NCI-H2227 treated with DMSO at 0.1 percent for 48 hours (cell line): ENCODE measurements at places on chromosomes 5 and 9.

- DNase-seq: peak; percentile 49
These were observed 16.4 kb downstream of the FGF1 start for GRCh38 chr5:142669477-142669876.

DNA sequence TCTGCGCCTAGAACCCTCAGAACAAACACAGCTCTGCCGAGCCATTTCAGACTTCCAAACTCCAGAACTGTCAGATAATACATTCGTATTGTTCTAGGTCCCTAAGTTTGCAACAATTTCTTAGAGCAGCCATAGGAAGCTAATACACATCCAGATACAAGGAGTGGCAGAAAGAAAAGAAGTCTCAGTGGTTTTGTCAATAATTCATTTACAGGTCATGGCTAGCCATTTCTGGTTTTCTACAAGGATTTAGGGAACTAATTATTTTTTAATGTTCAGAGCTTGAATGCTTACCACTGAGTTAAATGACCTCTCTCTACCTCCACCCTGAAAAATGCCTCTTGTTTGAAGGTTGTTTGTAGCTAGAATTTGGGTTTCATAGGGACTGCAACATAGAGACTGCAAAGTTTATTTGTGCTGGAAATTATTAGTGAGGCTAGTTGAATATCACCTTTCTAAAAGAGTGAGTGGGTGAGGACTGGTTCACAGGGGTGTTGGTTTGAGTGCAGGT is 15.5 kb upstream of the ERMP1 start:
- DNase-seq: no peak

- DNase-seq: no peak
These were observed 16.6 kb downstream of the CDC42SE2 start for GRCh38 chr5:131280417-131280816.

DNA sequence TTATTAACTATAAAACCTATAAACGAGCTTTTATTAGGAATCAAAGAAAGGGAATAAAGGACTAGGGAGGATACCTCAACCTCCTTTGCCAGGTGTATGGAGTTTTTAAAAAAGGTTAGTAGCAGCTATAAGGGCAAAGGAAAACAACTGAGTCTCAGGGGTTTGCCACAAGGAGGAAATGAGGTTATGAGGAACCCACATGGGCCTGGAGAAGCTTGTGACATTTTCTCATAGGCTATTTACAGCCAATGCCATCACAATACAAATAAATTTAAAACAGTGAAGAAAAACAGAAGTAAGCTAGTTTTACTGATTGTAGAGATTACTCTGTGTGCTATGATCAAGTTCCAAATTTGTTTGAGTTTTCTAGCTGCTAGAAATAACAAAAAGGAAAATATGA is 92.6 kb downstream of the CDKN2A start:
- no peak for DNase-seq

DNA sequence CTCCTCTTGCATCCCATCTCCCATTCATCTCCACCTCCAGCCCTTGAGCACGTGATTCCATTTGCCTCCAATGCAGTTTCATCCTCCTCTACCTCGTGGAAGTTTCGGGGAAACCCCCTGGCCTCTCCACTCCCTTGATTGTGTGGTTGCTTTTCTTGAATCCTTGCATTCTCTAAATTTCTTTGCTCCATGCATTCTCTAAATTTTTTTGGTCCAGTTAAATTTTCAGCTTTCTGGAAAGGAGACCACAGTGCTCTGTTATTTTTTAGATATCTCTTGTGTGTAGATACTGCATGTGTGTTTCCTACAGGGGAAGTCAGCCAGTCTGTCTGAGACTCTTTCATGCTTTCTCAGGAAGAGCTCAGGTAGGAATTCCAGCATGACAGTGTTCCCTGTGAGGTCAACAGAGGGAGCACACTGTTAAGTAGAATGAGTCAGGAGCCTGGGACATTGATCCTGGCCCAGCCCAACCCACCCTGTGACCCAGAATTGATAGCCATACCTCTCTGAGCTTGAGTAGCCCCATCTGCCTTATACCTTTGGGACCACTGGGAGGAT is 52.8 kb downstream of the AMBP start:
- no peak for DNase-seq

GRCh38 chr9:85212887-85213286 is 528.9 kb downstream of the AGTPBP1 start:
- no peak for DNase-seq

DNA sequence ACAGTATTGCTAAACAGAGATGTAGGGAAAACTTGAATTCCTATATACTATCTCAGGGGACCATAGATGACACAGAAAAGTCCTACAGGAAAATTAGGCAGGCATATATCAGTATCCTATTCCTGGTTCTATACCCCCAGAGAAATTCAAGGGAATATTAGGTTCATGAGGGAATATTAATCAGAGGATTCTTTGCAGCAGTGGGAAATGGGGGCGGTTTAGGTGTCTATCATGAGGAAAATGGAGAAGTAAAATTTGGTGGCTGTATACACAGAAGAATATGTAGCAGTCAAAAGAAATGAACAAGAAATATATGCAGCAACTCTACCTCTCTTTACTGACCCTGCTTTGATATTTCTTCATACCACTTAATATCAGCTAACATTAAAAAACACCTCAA is 20.0 kb downstream of the SPTLC1 start:
- DNase-seq: no peak

DNA sequence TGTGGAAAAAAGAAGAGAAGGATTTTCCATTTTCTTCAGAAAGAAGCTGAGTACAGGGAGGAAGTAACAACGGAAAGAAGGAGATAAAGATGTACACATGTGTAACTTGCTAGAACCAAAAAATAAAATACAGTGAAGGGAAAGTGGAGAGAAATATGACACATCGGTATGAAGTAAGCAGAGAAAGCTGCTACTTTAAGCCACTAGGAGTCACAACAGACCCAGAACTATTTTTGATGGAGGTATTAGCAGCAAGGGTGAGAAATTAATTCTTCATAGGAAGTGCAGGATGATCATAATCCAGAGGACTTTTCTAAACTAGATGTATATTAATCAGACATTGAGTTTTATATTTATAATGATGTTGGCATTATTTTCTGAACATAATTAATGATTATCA is 88.5 kb downstream of the FAM174A start:
- DNase-seq: no peak

DNA sequence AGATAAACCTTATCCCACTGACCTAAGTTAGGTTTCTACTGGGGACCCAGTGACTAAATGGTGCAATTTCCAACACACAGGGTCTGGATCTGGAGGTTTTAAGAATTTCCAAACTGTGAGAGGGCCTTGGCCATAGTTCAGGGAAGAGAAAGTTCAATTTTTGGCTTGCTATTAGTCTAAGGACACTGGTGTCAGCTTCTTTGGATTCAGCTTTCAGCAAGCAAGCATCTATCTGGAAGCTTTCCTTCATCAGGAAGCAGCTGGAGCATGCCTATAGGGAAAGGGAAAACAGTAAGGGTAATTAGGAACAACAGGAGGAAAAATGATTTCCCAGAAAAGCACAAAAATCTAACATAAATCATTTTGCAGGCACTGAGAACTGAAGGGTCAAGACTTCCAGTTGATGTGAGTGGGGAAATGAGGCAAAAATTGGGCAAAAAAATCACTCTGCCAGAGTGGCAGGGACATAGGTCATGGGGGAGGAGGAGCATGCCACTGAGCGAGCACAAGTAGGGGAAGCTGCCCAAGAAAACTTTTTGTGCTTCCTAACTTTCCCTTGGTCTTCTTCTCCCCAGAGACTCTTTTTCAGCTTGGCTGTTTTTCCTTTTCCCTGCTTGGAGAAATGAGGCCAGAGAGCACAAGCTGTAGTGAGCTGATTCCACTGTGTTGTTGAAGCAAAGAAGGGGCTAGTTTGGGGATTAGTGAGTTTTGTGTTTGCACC is 299.6 kb downstream of the FGF10 start:
- no peak for DNase-seq

GRCh38 chr9:31500422-31500821 is 884.0 kb upstream of the ACO1 start:
- DNase-seq: no peak

DNA sequence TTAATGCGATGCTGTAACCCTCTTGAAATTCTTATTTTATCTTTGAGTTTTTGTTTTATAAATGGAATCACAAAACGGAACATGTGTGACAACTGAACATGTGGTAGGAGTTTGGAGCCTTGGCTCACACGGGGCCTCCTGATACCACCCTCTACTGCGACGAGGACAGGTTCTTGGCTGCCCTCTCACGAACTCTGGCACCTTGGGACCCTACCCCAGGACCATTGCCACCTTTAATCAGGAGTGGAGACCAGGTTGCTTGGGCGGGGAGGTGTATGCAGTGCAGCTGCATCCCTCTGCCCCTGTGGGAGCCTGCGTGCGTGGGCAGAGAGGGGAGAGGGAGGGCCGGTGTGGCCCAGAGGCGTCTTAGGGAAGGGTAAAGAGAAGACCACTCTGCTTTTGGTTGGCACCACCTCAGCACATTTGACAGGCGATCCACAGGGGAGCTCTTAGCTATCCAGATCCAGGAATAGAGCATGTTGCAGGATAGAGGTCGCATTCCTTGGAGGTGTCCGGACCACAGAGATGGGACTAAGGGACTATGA is 753.9 kb upstream of the PTPRD start:
- DNase-seq: no peak

DNA sequence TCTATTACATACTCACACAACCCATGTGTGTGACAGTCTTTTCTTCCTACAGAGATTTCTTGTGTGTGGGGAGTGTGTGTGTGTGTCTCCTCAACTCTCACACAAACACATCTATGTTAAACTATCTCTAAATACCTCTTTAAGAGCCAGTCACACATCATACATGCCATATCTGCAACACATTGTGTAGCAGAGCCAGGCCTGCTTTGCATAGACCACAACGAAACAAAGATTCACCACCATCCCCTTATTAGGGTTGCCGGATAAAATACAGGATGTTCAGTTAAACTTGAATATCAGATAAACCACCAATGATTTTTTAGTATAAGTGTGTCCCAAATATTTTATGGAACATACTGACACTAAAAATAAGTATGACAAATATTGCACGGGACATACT is 2.3 kb downstream of the FAM170A start:
- no peak for DNase-seq

GRCh38 chr9:132757016-132757415 is 86.8 kb downstream of the GTF3C4 start:
- DNase-seq: no peak

GRCh38 chr9:21982861-21983560 is 11.2 kb downstream of the CDKN2A start:
- no peak for DNase-seq

DNA sequence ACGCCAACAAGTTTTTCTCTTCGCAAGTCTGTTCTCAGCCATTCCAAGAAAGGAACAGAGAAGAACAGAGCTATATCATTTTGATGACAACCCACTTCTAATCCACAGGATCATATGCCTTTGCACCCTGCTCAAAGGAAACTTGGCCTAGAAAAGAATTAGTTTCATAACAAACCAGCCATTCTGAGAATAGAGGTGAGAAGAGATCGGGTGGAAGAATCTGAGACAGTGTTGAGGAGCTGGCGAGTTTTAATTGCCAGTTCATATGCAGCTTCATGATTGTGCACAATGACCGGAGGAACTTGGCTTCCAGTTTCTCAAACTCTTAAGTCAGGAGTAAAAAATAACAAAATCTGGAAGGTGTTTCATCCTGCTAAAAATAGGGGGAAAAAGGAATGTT is 380.0 kb downstream of the NR2F1-AS1 start:
- no peak for DNase-seq

DNA sequence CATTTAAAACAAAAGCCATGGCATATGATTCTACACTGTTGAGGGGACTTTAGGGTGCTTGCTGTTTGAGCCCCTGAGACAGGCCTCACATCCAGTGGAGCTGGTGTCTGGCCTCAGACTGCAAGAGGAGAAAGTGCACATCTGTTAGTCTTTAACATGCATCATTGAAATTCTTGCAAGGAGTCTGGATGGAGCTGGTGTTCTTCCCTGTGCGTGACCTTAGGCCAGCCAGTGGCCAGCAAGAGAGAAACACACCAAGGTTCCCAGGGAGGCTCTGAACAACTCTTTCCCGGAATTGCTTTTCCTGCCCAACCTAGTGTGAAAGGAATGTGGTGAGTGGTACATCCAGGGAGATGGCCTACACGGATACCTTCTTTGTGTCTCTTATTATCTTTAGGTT is 282.8 kb upstream of the TNC start:
- DNase-seq: no peak

DNA sequence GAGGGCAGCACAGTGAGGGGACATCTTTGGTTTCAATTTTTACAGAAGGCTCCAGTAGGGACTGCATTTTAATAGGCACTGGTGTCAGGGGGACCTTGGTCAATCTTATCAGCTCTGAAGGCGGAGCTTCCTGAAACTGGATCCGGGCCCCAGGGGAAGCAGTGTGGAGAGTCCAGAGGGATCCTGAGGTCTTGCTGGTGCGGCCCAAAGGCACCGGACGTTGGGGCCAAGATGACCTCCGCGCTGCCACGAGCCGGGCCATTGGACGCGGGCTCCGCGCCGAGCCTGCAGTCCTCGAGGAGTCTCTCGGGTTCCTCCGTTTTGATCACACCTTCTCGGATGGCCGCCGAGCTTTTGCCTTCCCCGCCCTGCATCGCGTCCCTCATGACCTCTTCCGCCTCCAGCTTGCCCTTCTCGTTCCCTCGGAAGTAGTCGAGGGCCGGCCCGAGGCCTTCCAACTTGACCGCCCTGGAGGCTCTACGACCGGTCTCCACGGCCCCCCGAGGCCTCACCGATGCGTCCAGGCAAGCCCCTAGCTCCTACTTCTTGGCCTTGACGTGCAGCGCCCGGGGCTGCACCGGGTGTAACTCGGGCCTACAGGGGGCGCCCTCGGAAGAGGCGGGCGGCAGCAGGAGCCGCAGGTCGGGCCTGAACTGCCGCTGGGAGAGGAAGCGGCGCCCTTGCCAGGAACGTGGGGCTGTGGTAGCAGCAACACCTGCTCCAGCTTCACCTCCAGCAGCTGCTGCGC is 18.8 kb downstream of the C5orf52 start:
- DNase-seq: no peak

DNA sequence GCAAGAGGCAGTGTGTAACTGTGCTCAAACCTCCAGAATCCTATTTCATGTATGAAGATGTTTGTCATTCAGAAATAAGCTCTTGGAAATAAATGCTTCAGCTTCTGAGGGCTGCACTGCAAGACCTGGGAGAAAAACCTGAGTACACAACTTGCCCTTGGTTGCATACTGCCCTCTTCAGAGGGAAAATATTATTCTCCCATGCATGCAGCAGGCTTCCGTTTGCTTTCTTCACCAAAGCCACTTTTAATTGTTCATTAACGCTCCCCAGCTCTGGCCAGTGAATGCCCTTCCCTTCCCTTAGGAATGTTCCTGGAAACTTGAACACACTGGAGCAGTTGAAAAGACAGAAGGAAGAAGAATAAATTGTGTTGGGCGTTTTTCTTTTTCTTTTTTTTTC is 2.5 kb upstream of the WHRN start:
- DNase-seq: no peak

DNA sequence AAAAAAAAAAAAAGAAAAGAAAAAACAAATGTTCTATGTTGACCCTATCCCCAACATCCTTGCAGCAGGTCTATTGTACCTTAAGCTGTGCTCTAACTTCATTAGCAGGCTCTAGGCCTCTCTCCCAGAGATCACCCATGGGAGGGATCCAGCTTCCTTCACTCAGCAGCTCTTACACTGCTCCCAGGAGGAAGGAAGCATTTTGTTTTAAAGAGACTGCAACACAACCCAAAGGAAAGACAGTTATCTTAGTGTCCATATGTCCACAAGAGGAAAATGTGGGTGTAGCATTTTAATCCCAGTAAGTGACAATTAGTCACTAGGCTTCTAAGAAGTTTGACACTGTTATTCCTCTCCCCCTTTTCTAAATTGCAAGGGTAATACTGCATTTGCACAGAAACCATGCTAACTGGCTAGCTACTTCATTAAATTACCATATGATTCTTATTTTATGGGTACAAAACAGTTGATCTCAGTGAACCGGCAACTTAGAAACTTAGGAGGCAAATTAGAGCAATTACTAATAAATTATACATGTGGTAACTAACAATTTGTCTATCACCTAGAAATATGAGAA is 58.8 kb downstream of the MARCHF3 start:
- peak; percentile 19 for DNase-seq
